ENCODE measurements at places on chromosomes 1 and 21.

DNA sequence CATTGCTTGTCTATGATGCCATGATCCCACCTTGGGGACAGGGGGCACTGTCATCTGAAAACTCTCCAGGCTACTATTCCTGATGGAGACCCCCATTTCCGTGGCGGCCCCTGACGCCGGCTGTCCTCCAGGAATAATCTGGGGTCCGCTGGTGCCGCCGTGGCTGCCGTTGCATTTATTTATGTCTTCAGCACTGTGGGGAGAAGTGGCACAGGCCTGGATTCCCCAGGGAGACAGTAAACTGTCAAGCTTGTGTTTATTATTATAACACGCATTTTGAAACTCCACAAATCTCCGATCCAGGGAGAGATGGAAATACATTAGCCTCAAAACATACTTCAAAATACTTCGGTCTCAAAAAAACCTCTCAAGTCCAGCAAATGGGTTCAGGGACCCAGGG lies 126.9 kb upstream of the C1orf174 start:
- DNase-seq: no peak

GRCh38 chr1:223175633-223176032 lies 32.6 kb upstream of the TLR5 start:
- DNase-seq: no peak

DNA sequence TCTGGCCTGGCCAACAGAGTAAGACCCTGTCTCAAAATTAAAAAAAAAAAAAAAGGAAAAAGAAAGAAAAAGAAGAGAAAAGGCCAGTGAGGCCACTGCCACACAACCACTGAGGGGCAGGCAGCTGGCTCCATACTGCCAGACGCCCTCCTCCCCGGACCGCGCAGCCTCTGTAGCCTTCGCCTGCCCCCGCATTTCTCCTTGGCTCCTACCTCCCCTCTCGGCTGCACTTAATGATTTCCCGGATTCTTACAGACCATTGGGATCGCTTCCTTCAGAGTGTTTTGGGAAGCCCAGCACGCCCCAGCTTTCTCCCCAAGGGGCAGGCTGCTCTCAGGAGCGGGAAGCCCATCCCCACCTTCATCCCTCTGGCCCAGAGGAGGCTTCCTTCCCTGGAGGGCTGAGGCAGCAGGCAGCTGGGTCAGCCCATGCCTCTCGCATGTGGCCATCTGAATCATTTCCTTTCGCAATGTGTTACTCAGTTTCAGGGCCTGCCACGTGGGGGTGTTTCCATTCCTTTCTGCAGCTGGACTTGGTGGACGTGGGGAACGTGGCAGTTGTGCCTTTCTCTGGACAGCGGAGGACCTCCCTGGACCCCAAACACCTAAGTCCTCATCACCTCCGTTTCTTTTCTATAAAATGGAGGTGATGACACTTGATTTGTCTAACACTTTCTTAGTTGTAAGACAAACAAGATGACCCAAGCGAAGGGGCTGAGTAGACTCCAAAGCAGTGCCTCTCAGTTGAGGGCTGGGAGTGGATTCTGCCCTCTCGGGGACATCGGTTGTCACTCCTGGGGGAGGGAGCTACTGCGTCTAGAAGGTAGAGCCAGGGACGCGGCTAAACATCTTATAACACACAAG lies 2.3 kb downstream of the SLC2A5 start:
- peak; percentile 59 for DNase-seq

- DNase-seq: no peak
Measured at GRCh38 chr1:152148051-152148450, 11.0 kb downstream of the RPTN start.

- DNase-seq: peak; percentile 6
Measured at GRCh38 chr1:62210960-62211359, 16.3 kb downstream of the L1TD1 start.

DNA sequence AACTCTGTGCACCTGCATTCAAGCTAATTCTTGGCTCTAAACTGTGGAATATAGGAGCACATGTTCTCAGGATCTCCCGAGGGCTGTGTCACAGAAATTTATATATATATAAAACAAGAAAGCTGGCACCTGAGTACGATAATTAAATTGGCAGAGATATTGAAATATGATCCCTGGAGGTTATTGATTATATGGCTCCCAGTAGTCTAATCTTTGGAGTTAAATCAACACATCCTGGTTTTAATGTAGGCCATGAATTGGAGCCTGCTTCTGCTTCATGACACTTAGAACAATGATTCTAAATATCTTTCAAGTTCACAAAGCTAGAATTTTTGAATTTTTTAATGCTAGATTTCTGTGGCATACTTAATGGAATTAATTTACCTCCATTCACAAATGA lies 84.3 kb downstream of the CTH start:
- no peak for DNase-seq

GRCh38 chr1:18725231-18725895 lies 94.7 kb downstream of the PAX7 start:
- no peak for DNase-seq

DNA sequence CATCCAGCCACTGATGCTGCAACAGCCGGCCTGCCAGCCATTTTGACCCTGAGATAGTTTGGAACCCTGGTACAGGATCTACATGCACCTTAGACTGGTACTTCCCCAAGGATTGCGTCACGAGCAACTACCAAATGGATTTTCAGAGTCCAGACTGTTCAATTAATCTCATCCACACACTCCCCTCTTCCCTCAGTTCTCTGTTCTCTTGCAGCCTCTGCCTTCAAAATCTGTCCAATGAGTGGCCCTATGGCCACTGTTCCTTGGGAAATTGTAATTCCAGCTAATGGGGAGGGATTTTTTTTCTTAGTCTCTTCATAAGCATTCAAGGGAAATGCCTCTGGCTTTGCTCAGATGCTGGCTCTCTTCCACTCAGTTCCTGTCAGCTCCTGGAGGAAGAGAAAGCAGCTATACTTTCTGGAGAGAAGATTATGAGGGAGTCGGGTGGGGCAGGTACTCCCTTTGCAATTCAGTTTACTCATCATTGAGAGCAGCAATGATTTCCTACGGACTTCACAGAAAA lies 19.8 kb upstream of the UAP1 start:
- peak; percentile 63 for DNase-seq

DNA sequence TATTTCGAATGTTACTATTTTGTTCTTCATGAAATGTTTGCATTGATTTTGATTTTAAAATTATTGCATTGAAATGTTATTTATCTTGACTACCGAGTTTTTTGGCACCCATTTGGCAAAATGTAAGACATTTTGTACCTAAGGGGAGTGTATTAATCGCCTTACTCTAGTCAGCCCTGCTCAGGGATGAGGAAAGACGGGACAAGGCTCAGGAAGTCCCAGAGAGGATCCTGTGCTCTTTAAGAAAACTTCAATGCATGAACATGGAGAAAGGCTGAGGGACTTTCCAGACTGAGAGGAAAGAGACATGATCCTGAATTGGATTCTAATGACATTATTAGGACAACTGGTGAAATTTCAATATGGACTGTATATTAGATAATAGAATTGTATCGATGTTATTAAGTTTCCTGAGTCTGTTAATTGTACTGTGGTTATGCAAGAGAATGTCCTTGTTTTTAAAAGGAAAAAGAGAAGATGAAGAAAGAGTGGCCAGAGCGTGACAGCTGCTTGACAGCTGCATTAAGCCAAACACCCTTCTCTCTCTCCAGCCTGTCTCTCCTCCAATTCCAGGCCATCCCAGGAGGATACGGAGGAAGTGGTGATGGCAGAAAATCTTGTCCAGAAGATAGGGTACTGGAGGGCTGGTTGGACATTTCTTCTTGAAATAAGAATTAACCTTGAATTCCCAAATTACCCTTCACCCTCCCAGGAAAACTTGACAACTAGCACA lies 66.0 kb downstream of the PLEKHA6 start:
- DNase-seq: peak; percentile 95

DNA sequence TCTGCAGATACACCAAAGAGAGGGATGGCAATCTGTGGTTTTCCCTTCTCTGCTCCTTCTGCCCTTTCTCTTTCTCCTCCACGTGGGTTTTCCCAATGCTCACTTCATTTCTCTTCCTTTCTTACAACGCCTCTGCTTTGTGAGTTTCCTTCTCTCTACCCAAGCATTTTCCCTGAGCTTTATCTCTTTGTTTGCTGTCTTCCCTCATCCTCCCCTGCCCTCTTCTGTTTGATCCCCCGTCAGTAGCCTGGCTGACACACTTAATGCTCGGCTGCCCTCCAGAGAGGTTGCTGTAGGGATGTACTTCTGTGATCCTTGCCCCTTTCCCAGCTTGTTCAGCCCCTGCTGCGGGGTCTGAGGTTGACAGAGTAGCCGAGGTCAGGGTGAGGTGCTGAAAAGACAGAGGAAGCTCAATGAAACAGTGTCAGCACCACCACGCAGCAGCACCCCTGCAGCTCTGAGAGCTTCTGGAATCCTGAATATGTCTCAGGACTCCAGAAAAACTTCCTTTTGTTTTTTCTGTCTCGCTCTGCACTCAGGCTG lies 6.0 kb downstream of the EDARADD start:
- DNase-seq: no peak
